Heart right ventricle (tissue), 16 donors: ENCODE measurements at places on chromosomes 13 and 19.

DNA sequence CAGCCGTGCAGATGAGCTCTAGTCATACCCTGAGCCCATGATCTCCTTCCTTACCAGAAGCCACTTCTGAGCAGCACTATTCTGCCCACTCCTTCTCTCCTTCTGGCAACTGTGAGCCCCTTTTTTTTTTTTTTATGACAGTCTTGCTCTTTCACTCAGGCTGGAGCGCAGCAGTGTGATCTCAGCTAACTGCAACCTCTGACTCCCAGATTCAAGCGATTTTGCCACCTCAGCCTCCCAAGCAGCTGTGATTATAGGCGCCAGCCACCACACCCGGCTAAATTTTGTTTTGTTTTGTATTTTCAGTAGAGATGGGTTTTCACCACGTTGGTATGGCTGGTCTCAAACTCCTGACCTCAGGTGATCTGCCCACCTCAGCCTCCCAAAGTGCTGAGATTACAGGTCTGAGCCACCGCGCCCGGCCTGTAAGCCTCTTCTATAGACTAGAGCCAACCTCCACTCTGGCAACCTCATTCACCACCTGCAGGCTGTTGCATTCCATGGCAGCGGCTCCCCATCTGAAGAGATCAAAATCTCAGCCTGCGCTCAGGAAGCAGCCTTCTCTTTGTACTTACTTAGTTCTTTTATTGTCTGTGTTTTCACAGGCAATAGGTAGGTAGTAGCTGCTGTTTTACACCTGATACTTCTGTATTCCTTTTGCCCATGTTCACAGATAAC, 34.8 kb upstream of the NDFIP2 start:
- DNase-seq = no peak

DNA sequence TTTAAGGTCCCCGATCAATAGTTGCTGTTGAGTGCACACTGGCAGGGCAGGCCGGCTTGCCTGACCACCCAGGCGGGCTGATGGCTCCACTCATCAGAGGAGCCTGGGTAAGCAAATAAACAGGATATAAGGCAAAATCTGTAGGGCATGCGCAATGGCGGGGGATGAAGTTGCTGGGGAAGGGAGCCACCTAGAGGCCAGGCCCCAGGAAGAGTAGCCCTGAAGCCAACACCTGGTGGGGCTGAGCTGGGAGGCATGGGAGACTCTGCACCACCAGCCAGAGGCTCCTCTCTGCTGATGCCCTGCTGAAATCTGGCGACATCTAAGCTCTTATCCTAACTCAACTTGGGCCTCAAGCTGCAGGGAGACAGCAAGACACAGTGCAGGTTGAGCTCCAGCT, 324.3 kb downstream of the ZNF536 start:
- no peak for DNase-seq

DNA sequence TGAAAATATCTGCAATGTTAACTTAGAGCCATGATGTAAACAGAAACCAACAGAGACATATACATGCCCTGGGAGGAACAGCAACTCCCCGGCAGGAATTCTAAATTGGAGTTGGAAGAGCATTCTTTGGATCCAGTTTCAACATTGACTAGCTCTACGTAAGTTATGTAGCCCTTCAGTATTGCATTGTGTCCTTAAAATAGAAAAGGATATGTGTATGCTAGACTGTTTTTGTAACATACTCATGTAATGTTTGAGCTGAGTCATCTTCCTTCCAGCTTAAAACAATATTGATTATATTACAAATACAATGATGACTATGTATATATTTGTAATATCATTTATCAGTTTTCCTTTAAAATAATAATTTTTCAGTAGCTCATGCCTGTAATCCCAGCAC, 1422.2 kb upstream of the PCDH20 start:
- no peak for DNase-seq

GRCh38 chr13:45784755-45785675, 66.5 kb downstream of the SIAH3 start:
- no peak for DNase-seq

DNA sequence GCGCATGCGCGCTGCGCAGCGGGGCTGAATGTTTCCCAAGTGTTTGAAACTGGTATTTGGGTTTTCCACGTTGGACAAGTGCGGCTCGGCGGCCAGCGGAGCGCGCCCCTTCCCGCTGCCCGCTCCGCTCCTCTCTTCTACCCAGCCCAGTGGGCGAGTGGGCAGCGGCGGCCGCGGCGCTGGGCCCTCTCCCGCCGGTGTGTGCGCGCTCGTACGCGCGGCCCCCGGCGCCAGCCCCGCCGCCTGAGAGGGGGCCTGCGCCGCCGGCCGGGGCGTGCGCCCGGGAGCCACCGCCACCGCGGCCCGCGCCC, at the start of gene ING1:
Gene ING1 (plus strand): TSS at position 59 of the 311 bp plus-strand sequence. CDS start 450 bp downstream, outside the sequence.
- DNase-seq = no peak

DNA sequence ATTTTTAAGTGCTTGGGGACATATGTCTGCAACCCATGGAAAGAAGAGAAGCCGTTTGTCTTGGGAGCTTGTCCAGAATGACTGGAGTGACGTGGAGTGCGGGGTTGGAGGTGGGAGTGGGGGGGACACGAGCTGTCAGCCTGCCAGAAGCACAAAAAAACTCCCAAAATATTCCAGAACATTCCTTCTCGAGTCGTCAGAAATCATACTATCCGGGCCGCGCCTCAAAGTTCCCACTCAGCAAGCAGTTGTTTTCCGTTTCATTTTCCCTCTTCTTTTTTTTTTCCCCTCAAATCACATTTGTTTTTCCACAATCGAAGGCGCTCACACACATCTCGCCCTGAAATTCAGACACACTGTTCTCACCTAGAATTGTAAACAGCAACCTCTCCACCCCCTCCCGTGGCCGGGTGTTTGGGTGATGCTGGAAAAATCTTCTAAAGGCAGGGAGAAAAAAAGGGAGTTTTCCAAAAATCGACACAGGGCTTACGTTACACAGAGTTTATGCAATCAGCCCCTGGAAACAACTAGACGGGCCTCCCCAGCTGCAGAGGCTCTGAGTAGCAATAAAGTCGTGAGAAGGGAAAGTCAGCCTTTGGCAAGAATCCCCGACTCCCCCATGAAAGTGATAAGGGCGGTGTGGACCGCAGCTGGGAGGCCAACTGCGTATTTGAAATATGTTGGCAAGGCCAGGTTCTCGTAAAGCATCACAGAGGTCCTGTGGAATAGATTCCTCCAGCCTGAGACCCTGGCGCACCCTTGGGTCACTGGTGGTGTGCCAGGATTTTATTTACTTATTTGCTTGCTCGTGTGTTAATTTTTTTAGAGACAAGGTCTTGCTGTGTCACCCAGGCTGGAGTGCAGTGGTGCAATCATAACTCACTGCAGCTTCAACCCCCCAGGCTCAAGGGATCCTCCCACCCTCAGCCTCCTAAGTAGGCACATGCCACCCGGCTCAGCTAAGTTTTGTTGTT, 31.2 kb upstream of the KLF2 start:
- peak; percentile 88 for DNase-seq

DNA sequence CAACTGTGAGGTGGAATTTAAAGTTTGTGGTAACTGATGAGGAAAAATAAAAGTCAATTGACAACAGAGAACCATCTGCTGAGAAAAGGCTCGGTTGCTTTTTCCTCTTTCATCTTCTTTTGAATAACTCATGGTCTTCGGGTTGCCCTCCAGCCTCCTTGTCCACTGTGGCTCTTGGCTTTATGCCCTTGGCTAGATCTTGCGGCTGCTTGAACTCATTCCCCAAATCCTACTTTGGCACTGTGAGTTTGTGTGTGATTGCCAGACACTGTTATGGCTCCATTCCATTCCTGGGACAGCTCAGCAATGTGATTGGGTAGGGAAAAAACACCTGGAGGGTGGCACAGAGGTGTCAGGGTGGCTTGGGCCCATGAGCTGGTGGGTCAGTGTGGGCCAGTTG, 387.4 kb downstream of the DLEU7 start:
- DNase-seq = no peak

DNA sequence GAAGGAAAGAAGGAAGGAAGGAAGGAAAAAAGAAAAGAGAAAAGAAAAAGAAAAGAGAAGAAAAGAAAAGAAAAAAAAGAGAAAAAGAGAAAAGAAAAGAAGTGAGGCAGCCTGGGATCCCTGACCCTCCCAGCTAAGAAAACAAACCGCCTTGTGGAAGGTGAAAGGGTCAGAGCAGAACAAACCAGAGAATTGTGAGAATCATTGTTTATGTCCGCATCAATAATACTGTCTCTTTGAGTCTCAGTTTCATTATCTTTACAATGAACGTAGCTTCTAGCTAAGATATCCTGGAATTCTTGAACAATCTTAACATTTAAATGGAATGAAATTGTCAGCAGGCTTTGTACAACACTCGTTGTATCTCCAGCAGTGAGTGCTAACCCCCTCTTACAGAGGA, 66.4 kb upstream of the SERP2 start:
- no peak for DNase-seq

GRCh38 chr19:48970923-48971395, 5.8 kb downstream of the FTL start:
- peak; percentile 85 for DNase-seq

GRCh38 chr19:46959894-46960556, 59.6 kb upstream of the NPAS1 start:
- no peak for DNase-seq

- no peak for DNase-seq
These were observed 31.1 kb upstream of the CYP2S1 start for GRCh38 chr19:41161903-41162302.

- no peak for DNase-seq
These were observed 103.0 kb downstream of the KL start for GRCh38 chr13:33119022-33119781.

GRCh38 chr19:13078381-13078780, 24.3 kb downstream of the LYL1 start:
- DNase-seq = no peak

GRCh38 chr13:100532836-100533435, 55.7 kb downstream of the GGACT start:
- no peak for DNase-seq

DNA sequence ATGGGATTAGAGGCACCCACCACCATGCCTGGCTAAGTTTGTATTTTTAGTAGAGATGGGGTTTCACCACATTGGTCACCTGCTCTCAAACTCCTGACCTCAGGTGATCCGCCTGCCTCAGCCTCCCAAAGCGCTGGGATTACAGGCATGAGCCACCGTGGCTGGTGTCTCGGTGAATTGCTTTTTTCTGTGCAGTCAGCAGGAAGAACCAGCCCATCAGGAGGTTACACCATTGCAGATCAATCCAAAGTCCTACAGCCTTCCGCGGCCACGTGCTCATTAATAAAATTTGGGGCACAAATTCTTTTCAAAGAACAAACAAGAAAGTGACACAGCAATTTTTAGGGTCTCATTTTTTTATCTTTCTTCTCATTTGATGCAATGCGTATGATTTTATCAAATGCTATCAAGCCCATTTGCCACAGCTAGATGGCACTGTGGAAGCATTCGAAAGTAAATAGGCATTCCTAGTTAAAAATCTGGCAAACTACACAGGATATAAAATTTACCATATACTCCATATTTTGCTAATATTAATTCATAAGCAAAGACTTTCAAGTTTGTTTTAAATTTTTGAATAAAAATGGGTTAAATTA, 54.4 kb upstream of the ZNF835 start:
- no peak for DNase-seq

DNA sequence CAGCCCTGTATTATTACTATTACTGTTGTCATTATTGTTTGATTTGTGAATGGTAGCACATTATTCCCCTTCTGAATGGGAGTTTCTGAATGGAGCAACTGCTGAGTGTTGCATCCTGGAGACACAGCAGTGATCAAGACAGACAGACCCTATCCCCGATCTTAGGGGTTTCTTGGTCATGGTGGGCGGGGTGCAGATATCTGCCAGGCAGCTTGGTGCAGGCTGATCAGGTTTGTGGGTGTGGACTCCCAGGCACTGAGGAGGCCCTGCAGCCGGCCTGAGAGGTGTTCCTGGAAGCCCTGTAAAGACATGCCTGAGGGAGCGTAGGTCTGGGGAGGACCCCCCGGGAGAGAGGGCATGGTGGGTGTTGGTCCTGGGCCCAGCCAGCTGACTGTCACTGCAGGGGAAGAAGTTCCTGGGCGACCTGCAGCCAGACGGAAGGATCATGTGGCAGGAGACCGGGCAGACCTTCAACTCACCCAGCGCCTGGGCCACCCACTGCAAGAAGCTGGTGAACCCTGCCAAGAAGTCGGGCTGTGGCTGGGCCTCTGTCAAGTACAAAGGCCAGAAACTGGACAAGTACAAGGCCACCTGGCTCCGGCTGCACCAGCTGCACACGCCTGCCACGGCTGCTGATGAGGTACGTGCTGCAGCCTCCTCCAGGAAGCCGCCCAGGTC, 2.1 kb downstream of the MPND start:
- no peak for DNase-seq

- no peak for DNase-seq
These were observed 8.6 kb downstream of the PRKCSH start for GRCh38 chr19:11444059-11444458.

GRCh38 chr13:36297366-36298338, at the start of gene CCDC169:
TSS of gene CCDC169 (minus strand) at chr13:36297814. CDS start at chr13:36297719, 95 bp downstream.
- DNase-seq = peak; percentile 58

DNA sequence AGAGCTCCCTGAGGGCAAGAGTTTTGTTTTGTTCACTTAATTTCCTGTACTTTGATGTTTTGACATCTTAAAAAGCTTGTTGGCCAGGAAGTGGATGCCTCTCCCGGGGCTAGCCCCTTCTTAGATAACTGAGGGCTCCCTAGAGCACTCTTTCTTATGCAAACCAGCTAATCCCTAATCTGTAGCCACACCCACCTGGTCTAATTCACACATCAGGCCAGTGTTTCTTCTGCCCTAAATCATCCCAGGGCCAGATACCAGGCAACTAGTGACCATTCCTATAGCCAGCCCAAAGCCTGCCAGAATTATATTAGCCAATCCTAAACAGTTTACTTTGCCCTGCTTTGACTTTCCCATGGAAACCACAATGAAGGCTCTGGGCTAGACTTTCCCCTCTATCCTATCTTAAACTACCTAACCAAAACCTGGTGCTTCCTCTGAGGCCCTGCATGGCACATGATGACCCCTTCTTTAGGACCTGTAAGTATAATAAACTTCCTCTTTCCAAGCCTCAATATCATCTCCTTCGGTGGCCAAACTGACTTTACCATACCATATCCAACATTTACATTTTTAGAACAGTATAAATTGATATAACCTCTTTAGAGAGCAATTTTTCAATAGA, 24.8 kb downstream of the WBP4 start:
- no peak for DNase-seq

DNA sequence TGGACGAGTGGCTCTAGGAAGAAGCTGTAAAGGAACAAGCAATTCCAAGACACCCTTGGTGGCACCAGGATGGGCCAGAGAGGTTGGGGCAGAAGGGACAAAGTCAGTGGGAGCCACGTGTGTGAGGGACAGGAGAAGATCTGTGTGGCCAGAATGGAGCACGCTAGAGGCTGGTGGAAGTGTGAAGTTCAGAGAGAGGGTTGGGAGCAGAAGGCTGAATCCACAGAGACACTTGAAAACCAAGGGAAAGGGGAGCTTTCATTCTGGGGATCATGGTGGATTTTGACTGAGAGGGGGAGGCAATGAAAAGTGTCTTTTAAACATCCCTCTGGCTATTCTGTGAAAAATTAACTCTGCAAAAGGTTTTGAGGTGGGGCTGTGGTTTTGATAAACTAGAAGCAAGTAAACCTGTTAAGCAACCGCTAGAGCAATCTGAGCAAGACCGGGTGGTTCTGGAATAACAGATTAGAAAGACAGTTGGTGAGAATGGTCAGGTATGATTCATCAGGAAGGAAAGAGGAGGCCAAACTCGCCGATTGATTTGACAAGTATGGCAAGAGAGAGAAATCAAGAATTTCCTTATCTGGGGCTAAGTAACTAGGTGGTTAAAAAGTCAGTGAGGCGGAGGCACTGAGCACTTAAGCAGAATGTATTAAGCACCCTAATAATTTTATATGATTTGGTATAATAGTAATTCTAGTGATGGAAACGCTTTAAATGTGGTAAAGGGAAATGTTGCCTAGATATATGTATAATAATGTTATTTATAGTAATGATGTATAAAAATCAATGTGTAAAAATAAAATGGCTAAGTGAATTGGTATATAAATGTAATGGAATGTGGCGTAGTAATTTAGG, 140.0 kb downstream of the MYO16 start:
- DNase-seq = no peak
